ENCODE measurements at places on chromosomes 4 and X.

DNA sequence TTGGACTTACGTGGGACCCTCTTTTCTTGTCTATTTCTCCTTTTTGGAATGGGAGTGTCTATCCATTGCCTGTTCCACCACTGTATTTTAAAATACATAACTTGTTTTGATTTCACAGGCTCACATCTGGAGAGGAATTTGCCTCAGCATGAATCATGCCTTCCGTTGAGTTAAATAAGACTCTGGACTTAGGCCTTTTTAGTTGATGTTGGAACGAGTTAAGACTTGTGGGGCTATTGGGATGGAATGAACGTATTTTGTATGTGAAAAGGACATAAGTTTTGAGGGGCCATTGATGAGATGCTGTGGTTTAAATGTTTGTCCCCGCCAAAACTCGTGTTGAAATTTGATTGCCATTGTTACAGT is 66.2 kb downstream of the BEX3 start:
- peak; percentile 61 for DNase-seq

DNA sequence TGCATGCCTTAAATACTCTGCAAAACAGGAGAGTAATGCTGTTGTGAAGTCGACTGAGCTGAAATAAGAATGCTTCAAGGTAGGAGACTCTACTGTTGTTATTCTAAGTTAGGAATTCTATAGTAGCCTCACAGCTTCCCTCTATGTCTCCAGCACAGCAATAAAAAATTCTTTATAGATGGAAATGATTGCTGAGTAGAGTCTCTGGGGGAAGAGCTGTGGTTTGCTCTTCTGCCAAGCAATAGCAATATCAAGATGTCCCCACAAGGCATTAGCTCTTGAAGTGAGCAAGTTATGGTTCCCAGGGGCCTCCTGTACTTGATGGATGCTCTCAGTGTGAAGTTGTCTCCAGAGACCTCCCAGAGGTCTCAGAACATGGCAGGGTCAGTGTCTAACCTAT is 880.6 kb upstream of the FRG1 start:
- peak; percentile 12 for DNase-seq

DNA sequence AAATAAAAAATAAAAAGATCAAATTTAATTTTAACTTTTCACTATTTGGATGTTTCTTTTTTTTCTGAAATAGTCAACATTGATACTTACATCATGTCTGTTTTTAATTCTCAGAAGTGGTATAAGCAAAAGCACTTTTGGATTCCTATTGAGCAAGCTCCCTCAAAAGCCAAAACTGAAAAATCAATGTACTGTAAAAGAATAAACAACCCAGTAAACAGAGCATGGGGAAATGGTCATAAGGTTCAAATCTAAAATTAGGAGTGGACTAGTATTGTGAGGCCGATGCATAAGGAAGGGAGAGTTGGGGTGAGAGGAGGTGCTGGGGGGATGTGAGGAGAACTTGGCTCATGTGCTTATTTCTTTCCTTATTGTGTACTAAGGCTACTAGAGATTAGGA is 37.9 kb downstream of the NUDT6 start:
- no peak for DNase-seq

DNA sequence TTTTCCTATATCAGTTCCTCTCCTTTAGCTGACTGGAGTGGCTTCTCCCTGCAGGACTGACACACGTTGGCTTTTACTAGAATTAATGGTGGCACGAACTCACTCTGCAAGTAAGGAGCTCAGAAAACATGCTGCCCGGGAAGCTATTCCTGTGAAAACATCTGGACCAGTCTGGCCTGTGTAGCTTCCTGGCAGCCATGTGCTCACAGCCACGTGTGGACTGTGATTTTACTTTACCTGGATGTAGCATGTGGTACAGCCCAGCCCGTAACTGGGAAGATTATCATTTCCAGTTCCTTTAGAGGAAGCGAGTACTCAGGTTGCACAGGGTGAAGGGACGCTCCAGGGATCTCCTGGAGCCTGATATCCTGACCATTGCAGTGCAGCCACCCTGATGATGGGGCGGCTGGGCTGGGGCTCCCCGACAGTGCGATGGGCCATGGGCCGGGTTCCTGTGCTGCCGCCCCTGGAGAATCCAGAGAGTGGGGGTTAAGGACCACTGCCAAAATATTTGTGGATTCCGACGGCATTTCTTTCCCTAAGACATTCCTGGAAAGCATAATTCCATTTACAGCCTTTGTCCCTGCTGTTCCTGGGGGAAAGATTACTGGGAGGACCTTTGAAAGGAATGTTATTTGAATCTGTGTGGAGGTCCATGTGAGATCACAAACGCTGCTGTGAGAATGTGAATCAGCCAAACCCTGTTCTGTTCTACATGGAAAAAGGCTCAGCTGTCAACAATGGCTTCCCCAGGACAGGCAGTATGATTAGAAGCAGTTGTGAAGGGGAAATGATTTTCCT is 35.0 kb downstream of the PROM1 start:
- no peak for DNase-seq

GRCh38 chr4:55613621-55614020 is 21.6 kb upstream of the PDCL2 start:
- no peak for DNase-seq

GRCh38 chr4:176767183-176767582 is 25.5 kb downstream of the VEGFC start:
- DNase-seq: no peak

DNA sequence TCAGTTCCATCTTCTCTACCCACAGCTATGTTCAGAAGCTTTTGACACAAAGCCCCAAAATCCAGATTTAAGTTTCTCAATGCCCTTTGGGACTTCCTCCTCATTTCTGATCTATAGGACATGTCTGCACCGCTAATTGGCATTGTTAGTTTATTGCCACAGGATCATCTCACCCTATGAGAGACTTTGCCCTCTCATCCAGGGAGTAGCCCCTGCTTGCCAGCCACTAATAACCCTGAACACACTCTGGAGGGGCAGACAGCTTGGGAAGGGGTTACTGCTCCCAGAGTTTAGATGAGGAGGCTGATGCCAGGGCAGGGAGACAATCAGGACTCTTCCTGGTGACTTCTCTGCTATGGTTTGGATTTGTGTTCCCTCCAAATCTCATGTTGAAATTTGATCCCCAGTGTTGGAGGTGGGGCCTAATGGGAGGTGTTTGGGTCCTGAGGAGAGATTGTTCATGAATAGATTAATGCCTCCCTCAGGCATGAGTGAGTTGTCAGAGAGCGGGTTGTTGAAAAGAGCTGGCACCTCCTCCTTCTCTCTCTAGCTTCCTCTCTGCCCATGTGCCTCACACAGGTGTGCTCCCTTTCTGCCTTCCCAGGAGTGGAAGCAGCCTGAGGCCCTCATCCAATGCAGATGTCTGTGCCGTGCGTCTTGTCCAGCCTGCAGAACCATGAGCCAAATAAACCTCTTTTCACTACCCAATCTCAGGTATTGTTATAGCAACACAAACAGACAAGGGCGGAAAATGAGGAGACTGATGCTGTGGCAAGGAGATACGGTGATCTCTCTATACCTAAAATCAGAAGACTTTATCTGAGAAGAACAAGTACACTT is 3.6 kb upstream of the SCARB2 start:
- DNase-seq: no peak

DNA sequence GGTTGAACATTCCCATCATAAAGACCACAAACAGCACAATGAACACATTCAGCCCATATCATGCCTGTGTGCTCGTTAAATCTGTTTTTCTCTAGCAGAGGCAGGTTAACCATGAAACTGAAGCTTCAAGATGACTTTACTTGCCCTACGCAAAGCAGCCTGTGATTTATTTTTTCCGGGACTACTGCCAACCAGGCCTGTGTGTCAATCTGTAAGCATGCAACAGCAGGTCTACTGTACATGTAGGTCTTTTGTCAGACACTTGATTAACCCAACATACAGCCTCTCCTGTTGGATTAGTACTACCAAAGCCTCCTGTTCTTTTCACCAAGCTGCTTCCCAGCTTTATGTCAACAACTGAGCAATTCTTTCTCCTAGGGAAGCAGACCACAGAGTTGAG is 85.5 kb upstream of the ACSL1 start:
- DNase-seq: peak; percentile 40

DNA sequence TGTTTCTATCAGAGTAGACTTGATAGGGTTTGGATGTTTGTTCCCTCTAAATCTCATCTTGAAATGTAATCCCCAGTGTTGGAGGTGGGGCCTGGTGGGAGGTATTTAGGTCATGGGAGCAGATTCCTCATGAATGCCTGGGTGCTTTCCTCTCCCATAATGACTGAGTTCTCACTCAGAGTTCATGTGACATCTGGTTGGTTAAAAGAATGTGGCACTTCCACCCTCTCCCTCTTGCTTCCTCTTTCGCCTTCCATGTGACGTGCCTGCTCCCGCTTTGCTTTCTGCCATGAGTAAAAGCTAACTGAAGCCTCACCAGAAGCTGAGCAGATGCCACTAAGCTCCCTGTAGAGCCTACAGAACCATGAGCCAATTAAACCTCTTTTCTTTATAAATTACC is 47.3 kb upstream of the SRPX start:
- no peak for DNase-seq

DNA sequence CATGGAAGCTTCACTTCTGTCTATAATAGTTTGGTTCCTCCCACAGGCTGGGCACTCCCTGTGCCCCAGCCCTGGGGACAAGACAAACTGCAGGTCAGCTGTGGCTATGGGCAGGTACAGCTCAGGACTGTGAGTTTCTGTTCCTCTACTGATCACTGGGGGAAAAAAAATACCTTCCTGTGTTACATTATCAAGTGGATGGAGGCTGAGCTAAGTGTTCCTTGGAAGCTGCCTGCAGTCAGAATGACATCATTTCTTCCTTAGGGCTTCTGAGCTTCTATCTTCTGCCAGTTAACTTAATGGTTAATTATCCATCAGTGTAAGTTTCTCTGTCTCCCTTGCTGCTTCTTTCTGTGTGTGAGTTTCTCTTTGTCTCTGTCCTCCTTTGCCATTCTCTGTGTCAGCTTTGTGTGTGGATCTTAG is 4.6 kb downstream of the RAB33A start:
- no peak for DNase-seq

- no peak for DNase-seq
Observed at GRCh38 chr4:134560728-134561127, 359.1 kb upstream of the PABPC4L start.

DNA sequence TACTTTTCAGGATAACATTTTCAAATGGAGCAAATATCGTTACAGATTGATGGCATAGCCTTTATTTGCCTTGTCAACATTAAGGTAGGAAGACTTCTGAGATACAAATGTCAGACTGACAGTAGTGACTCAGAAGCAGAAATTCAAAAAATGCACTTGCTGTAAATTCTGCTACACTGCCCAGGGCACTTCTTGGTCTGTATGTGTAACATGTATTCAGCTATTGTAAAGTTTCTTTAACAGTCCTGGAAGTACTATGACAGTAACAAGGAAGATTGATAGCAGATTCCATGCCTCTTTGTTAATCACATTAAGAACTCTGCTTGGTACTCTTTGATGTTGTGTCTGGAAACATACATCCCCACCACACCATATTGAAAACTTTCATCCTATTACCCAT is 69.6 kb upstream of the PCDH18 start:
- DNase-seq: no peak

DNA sequence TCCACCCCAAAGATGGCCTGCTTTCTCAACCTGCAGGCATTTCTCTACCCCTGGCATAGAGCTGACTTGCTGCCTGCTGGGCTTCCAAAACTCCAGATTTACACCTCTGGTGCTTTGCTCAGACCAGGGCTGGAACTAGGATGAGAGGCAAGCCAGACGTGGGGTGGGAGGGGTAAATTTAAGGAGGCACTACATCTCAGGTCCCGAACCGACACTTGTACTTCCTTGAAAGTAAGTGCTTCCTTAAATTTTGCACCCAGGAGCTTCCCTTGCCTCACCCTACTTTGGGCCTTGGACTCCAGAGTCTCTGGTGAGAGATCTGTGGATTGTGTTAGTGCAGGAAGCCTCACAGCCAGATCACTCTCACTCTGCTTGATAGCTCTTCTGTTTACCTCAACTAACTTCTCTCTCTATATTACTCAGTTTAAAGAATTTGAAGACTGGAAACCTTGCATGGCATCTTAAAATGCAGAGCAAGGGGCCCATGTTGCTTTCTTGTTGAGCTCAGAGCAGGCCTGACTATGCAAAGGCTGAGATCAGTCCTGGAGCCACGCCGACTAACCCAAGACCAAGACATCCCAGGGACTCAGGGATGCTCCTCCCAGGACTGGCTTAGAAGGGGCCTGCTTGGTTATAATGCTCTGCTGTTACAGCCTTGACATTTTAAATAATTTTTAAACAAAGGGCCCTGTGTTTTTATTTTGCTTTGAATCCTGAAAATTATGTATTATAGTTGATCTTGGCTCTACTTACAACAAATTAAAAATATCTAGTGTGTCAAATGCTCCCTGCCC is 145.0 kb upstream of the LEF1 start:
- no peak for DNase-seq

DNA sequence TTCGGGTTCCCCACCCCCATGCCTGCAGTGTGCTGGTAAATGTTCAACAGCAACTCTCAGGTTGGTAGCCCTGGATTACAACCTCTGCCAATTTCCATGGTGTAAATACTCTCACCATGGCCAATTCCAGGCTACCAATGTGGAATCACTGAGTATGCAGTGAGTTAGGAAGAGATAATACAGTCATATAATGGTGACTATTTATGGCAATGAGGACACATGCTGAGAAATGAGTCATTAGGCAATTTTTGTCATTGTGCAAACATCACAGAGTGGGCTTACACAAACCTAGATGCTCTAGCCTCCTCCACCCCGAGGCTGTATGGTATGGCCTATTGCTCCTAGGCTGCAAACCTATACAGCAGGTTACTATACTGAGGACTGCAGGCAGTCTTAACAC is 4.6 kb upstream of the CLDN24 start:
- no peak for DNase-seq

- peak; percentile 85 for DNase-seq
Observed at GRCh38 chr4:13701937-13702446, 74.5 kb upstream of the BOD1L1 start.

DNA sequence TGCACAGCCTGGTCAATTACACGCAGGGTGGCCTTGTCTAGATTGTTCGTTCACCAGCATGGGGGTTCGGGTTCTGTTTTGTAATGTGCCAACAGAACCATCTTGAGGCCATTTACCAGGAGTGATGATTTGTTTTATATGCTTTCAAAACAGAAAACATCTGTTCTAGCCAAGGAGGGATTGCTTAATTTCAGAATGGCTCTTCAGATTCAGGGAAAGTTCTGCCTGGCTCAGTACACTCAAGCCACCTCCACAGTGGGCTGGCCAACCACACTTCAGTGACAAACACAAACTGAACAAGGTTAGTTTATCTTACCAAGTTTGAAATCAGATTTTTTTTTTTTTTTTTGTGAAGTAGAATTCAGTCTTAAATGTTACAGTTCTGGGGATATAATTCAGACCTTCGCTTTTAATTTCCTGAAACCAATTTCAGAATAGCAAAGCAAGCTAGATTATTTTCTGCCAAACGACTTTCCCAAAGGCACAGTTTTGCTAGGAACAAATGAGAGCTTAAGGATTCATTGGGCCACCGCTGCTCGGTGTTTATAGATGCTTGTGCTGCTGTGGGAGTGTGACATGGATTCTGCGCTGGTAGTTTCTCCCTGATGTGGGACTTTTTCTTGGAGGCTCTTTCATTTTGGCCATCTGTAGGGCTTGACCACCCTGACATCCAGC is 23.4 kb downstream of the SMS start:
- DNase-seq: no peak

- DNase-seq: no peak
Observed at GRCh38 chr4:140877781-140878180, 121.6 kb upstream of the TBC1D9 start.
